MM.1S (cell line): ENCODE measurements at places on chromosomes 2 and 18.
A peak's percentile ranks its signal among the peaks of the same experiment; 100 is the strongest.

DNA sequence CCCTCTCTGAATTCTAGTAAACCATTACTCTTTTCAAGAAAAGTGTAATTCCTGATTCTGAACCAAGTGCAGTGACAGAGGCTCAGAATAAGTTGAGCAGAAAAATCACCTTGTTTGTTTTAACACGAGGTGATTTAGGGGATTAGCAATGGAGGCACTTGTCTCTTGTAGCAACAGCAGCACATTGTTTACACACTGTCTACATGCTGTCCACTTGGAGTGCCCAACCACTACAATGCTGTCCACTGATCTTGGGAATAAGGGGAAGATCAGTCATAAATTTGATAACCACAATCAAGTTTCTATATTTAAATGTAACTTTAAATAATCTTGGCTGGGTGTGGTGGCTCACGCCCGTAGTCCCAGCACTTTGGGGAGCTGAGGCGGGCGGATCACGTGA is 13.9 kb upstream of the RMND5A start:
- H3K27ac ChIP-seq: no peak overlapping the region
- H3K36me3 ChIP-seq: no peaks in the 10 kb centered on the region
- H3K4me1 ChIP-seq: no peaks in the 10 kb centered on the region
- no peak overlapping the region for H3K4me3 ChIP-seq
- no peaks in the 10 kb centered on the region for H3K27me3 ChIP-seq
- no peak for DNase-seq

DNA sequence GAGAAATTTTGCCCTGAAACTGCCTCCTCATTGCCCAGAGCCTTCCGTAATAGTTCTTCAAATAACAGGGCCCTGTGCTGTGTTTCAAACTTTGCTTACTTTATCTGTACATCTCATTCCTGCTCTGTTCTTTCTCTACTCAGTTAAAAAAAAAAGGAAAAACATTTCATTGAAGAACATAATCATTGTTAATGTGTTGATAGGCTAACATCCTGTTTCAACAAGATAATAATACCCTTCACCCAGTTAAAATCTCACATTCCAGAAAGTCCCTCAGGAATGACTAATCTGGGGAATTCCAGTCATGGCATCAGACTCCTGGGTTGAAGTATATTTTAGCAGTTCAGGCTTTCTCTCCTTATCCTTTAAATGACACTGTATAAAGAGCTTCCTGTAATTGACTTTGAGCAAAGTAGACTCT is 45.6 kb upstream of the ITGAV start:
- no peak for DNase-seq
- no peaks in the 10 kb centered on the region for H3K4me1 ChIP-seq
- H3K27ac ChIP-seq: no peak overlapping the region
- no peak overlapping the region for H3K4me3 ChIP-seq
- H3K36me3 ChIP-seq: no peaks in the 10 kb centered on the region
- H3K27me3 ChIP-seq: no peaks in the 10 kb centered on the region

DNA sequence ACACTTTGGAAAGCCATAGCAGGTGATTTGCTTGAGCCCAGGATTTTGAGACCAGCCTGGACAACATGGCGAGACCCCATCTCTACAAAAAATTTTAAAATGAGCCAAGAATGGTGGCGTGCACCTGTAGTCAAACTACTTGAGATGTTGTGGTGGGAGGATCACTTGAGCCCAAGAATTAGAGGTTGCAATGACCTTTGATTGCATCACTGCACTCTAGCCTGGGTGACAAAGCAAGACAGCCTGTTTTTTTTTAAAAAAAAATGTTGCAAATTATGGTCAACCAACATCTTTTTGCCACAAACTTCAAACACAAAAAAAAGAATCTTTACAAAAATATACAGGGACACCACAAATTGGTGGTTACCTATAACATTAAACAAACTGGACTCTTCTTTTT is 40.3 kb downstream of the MEX3C start:
- H3K4me1 ChIP-seq: peaks cover 25% of the 10 kb centered on the region
- H3K27me3 ChIP-seq: no peaks in the 10 kb centered on the region
- no peak for DNase-seq

GRCh38 chr18:49728542-49728941 is 84.8 kb downstream of the ACAA2 start:
- H3K27me3 ChIP-seq: no peaks in the 10 kb centered on the region
- H3K4me3 ChIP-seq: no peak overlapping the region

DNA sequence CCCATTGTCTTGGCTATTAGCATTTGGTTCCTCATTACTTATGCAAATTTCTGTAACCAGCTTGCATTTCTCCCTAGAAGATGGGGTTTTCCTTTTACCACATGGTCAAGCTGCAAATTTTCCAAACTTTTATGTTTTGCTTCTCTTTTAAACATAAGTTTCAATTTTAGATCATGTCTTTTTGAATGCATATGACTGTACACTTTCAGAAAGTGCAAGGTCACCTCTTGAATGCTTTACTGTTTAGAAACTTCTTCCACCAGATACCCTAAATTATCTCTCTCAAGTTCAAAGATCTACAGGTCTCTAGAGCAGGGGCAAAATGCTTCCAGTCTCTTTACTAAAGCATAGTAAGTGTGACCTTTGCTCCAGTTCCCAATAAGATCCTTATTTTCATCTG is 837.6 kb upstream of the NXPH2 start:
- no peaks in the 10 kb centered on the region for H3K4me1 ChIP-seq
- DNase-seq: no peak
- no peak overlapping the region for H3K4me3 ChIP-seq
- no peak overlapping the region for H3K27ac ChIP-seq
- H3K36me3 ChIP-seq: no peaks in the 10 kb centered on the region

- no peaks in the 10 kb centered on the region for H3K4me1 ChIP-seq
- H3K27ac ChIP-seq: no peak overlapping the region
- H3K27me3 ChIP-seq: no peaks in the 10 kb centered on the region
- no peak overlapping the region for H3K4me3 ChIP-seq
- no peak for DNase-seq
Observed at GRCh38 chr2:37143974-37144373, 12.8 kb downstream of the EIF2AK2 start.

DNA sequence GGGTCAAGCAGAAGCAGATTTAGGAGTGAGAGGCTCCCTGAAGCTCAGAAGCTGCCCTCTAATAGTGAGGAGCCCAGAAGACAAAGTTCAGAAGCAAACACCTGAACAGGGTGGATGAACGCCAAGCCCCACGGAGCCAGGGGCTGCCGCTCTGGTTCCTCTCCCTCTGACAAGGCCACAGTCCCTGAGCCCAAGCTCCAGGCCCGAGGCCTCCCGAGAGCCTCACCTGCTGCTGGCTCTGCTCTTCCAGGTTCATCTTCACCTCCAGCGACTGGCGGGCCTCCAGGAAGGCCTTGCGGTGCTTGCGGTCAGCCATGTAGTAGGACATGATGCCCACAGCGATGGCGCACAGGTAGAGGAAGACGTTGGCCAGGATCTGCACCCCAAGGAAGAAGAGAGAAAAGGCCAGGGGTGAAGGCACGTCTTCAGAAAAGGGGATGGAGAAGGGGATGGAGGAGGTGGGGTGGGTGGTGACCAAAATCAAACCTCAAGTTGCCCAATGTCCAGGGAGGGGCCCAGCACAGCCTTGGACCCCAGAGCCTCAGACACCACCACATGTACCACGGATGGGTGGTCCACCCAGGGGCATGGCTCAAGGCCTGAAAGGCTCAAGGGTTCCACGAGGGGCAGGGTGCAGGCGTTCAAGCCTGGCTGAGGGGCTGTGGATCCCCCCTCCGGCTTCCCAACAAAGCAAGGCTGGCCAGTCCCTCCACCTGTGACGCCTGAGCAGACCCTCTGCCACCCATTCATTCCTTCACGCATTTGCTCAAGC is 47.5 kb downstream of the ADCY3 start:
- no peaks in the 10 kb centered on the region; the same call in 1 of the 2 replicates for H3K36me3 ChIP-seq
- no peak overlapping the region for H3K4me3 ChIP-seq
- DNase-seq: no peak
- no peaks in the 10 kb centered on the region for H3K4me1 ChIP-seq
- no peaks in the 10 kb centered on the region for H3K27me3 ChIP-seq
- H3K27ac ChIP-seq: no peak overlapping the region

DNA sequence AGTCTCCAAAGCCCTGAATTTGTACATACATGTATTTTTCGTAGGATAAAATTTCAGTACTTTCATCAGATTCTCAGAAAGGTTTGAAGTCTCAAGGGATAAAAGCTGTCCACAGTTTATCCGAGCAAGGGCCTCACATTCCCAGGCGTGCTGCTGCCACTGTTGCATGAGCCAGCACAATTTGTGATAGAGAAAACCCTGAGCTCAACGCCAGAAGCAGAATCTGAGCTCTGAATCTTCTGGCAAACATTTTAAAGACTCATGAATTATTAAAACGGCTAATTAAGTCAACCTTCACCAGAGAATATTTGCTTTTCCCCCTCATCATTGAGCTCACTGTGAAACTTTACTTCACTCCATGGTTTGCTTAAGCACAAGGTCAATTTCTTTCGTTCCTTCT is 38.5 kb upstream of the STPG4 start:
- no peak overlapping the region for H3K27ac ChIP-seq
- no peaks in the 10 kb centered on the region for H3K4me1 ChIP-seq
- no peak for DNase-seq
- no peaks in the 10 kb centered on the region for H3K36me3 ChIP-seq
- no peak overlapping the region for H3K4me3 ChIP-seq

- H3K27me3 ChIP-seq: no peaks in the 10 kb centered on the region
- H3K27ac ChIP-seq: peak overlapping the region; percentile 19; the same call in 1 of the 2 replicates
Observed at GRCh38 chr2:46534589-46534988, 55.2 kb downstream of the TMEM247 start.

- no peak overlapping the region for H3K4me3 ChIP-seq
- no peak for DNase-seq
- H3K27me3 ChIP-seq: no peaks in the 10 kb centered on the region
- H3K27ac ChIP-seq: no peak overlapping the region
- H3K36me3 ChIP-seq: no peaks in the 10 kb centered on the region
Observed at GRCh38 chr2:232335859-232336215, 42.7 kb upstream of the ALPP start.

DNA sequence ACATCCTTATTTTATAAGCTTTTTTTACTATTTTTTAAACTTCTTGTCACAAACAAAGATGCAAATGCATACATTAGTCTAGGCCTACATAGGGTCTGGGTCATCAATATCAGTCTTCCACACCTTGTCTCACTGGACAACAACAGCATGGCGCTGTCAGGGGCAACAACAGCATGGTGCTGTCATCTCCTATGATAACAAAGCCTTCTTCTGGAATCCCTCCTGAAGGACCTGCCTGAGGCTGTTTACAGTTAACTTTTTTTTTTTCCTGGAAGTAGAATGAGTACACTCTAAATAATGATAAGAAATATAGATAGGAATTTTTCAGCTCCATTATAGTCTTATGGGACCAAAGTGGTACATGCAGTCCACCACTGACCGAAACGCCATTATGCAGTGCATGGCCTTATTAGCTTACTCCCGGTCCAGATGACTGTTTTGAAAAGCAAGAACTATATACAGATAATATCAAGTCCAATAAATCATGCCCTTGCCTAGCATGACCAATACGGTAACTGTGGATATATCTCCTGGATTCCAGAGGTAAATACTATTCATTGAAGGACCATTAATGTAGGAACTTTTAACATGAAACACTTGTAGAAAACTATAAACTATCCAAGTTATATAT is 38.4 kb downstream of the TCF4 start:
- H3K27ac ChIP-seq: no peak overlapping the region
- no peak overlapping the region for H3K4me3 ChIP-seq
- H3K36me3 ChIP-seq: no peaks in the 10 kb centered on the region
- DNase-seq: no peak
- H3K27me3 ChIP-seq: no peaks in the 10 kb centered on the region

- no peak for DNase-seq
- H3K36me3 ChIP-seq: no peaks in the 10 kb centered on the region
- no peak overlapping the region for H3K27ac ChIP-seq
- no peaks in the 10 kb centered on the region; the same call in 1 of the 2 replicates for H3K4me1 ChIP-seq
Observed at GRCh38 chr2:17804358-17804757, 11.9 kb upstream of the MSGN1 start.

DNA sequence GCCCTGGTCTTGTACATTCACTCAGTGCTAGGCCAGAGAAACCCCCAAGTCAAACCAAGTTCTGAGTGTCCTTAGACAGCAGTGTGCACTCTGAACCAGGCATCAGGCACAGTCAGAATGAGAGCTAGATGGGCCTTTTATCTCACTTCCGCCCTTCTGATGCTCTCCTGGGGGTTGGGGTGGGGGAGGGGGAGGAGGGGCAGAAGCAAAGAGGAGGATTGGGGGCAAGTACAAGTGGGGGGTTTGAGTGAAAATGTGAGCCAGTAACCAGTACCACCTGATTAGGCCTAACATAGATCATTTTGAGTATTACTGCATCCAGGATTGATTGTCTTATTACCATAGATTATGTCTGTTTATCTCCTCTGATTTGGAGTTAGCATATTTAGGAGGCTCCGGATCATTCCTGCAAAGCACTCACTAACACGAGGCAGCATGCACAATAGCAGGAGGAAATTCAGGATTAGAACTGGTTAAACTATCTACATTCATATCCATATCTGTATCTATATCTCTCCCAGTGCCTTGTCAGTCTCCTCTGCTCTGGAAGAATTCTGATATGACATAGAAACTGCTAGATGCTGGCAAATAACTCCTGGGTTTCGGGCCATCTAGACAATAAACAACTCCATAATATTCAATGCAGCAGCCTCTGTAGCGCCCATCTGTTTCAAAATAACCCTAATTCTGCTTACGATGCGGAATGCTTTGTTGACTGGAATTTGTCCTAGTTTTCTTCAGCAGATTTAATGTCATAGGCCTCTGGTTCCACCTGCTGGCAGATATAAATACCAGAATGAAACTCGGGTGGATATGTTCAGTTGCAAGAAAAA is 149.1 kb downstream of the RHBDD1 start:
- no peak overlapping the region for H3K4me3 ChIP-seq
- 0 out of 2 replicates have a peak overlapping the region, but pooled peaks have one; percentile 15 for H3K27ac ChIP-seq
- DNase-seq: peak; percentile 73
- H3K36me3 ChIP-seq: no peaks in the 10 kb centered on the region
- H3K4me1 ChIP-seq: peaks cover 23% of the 10 kb centered on the region

- no peak for DNase-seq
- no peaks in the 10 kb centered on the region for H3K4me1 ChIP-seq
- no peaks in the 10 kb centered on the region for H3K27me3 ChIP-seq
- H3K36me3 ChIP-seq: no peaks in the 10 kb centered on the region
- no peak overlapping the region for H3K4me3 ChIP-seq
- no peak overlapping the region for H3K27ac ChIP-seq
Observed at GRCh38 chr2:227256605-227257004, 68.4 kb upstream of the MFF start.

GRCh38 chr2:138997856-138998517 is 217.8 kb upstream of the NXPH2 start:
- H3K4me3 ChIP-seq: no peak overlapping the region
- H3K27ac ChIP-seq: no peak overlapping the region
- H3K27me3 ChIP-seq: no peaks in the 10 kb centered on the region
- no peak for DNase-seq
- H3K4me1 ChIP-seq: no peaks in the 10 kb centered on the region
- no peaks in the 10 kb centered on the region for H3K36me3 ChIP-seq

GRCh38 chr2:545711-546650 is 131.2 kb downstream of the TMEM18 start:
- H3K27ac ChIP-seq: no peak overlapping the region
- DNase-seq: no peak
- H3K36me3 ChIP-seq: no peaks in the 10 kb centered on the region
- H3K4me1 ChIP-seq: no peaks in the 10 kb centered on the region
- no peaks in the 10 kb centered on the region for H3K27me3 ChIP-seq

GRCh38 chr2:228846161-228846560 is 424.9 kb downstream of the PID1 start:
- no peaks in the 10 kb centered on the region for H3K4me1 ChIP-seq
- no peak overlapping the region for H3K4me3 ChIP-seq
- H3K36me3 ChIP-seq: no peaks in the 10 kb centered on the region
- H3K27me3 ChIP-seq: no peaks in the 10 kb centered on the region
- no peak overlapping the region for H3K27ac ChIP-seq
